ENCODE measurements at places on chromosomes 4 and X.

- no peak for DNase-seq
Measured at GRCh38 chr4:150822407-150822806, 192.7 kb downstream of the LRBA start.

GRCh38 chr4:150010525-150011126 lies 67.6 kb upstream of the DCLK2 start:
- DNase-seq, result no peak

DNA sequence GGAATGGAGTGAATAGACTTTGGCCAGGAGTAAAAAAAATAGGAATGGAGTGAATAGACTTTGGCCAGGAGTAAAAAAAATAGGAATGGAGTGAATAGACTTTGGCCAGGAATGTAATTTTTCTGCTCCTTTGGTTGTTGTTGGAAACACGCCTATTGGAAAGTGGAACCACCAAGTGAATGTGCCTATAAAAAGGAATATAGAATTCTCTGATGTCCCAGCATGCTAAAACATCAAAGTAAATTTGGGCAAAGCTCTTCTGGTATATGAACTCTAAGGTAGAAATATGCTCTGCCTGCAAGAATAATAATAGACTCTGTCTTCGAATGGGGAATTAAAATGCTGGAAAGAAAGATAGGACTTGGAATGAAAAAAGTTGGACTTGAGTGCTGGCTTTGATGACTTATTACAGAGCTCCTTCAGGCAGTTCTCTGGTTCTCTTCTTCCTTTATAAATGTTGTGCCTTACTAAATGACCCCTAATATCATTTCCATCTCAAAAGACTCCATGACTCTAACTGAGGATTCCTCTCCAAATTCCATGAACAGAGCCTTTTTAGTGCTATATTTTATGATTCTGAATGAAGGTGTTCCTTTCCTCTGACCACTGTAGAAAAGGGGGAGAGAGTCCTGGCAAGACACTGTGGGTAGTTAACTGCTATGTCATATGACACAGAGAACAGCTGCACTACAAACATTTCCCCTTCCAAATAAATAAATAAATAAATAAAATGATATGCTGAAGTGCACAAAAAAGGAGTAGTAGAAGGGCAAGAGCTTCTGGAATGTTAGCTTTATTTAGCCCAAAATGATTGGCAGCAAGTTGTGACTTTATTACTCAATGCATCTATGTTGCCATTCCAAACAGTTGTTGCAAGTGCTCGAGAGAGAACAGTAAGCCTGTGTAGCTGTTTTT lies 13.5 kb upstream of the GBA3 start:
- DNase-seq, result no peak

DNA sequence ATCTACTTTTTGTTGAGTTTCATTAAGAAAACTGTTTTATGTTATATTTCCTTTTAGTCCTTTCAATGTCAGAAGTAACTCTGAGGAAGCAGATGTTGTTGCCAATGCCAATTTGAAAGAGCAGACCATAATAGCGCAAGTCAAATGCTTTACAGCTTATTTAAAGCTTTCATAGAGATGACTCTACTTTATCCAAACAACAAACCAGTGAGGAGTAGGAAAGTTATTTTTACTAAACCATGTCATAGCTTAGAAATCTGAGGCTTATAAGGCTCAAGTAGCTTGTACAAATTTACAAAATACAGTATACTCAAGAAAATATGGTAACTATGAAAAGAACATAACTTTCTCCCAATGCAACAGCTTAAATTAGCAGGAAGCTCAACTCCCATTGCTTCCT lies 40.1 kb upstream of the SPOCK3 start:
- DNase-seq, result no peak

GRCh38 chrX:66110112-66110511 lies 53.9 kb upstream of the HEPH start:
- DNase-seq, result no peak

DNA sequence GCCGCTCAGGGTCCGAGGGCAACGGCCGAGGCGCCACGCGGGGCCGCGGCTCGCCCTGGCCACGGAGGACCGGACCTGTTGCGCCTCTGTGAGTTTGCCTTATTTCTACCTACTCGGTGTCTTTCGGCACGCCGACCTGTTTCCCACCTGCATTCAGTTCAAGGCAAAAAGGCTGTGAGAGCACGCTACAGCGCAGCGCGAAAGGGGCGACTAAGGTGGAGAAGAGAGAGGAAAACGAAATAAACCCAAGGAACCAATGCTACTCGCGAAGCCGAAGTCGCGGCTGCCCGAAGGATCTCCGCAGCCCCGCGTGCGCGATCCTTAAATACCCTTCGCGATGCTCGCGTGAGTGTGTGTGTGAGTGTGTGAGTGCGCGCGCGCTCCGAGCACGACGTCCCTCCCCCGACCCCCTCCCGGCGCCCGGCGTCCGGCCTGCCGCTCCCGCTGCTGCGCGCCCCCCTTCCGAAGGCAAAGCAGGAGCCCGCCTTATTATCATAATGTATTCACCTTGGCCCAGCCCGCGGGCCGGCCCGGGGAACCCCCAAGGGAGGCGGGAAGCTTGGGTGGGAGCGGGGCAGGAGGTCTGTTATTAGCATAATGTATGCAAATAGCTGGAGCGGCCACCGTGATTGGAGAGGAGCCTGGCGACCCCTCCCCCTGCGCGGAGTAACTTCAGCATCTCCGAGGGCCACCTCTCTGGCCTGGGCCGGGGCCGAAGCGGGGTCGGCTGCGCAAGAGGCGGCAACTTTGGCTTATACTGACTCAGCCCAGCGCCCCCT lies at the start of gene COL25A1:
Gene COL25A1, minus strand, starts transcription at position 298 of the 779 bp plus-strand sequence.
- no peak for DNase-seq

DNA sequence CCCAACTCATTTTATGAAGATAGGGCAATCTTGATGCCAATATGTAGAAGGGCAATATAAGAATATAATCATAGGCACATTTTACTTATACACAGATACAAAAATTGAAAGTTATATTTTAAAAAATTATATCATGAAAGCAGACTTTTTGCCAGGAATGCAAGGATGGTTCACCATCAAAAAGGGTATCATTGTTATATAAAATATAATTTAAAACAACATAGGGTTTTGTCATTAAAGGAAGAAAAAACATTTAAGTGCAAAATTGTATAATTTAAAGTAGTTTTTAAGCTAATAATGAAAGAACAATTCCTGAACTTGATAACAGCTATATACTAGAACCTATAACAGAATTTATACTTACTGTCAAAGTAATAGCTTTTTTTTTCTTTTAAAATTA lies 15.9 kb downstream of the AREG start:
- no peak for DNase-seq

DNA sequence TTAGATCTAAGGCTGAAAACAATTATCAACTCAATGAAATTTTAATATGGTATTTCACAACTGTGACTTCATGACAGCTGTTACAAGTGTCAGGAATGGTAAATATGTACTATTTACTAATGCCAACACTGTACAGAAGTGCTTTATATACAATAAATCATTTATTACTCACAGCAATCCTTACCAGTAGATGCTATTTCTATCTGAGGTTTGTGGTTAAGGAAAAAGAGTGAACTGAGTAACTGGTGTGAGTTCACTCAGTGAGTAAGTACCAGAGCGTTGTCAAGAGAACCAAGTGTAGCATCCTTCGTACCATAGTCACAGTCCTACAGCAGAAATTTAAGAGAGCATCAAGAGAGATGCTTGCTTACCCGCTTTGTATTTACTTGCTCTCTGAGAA lies 23.3 kb downstream of the MTHFD2L start:
- no peak for DNase-seq

DNA sequence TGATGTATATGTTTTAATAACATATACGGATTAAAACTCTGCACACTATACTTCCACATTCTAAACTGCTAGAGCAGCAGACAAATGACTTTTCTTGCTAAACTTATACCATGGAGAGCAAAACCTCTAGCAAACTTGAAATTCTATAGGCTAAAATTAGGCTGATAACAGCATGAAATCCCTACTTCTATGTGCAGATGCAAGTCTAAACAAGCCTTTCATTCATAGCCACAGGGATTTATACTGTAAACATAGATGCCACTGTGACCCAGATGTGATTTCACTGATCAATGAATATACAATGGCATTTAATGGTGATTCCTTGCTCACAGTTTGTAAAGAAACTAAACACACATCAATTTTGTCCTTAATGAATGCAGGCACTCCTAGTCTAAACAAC lies 151.0 kb downstream of the ANTXR2 start:
- DNase-seq, result no peak

- DNase-seq, result no peak
Measured at GRCh38 chrX:33086886-33087285, 124.5 kb downstream of the DMD start.

- no peak for DNase-seq
Measured at GRCh38 chr4:98802770-98803198, 126.1 kb downstream of the EIF4E start.

- no peak for DNase-seq
Measured at GRCh38 chr4:77600521-77601451, 4.8 kb upstream of the CXCL13 start.

GRCh38 chr4:20831746-20832145 lies 131.5 kb downstream of the PACRGL start:
- no peak for DNase-seq

DNA sequence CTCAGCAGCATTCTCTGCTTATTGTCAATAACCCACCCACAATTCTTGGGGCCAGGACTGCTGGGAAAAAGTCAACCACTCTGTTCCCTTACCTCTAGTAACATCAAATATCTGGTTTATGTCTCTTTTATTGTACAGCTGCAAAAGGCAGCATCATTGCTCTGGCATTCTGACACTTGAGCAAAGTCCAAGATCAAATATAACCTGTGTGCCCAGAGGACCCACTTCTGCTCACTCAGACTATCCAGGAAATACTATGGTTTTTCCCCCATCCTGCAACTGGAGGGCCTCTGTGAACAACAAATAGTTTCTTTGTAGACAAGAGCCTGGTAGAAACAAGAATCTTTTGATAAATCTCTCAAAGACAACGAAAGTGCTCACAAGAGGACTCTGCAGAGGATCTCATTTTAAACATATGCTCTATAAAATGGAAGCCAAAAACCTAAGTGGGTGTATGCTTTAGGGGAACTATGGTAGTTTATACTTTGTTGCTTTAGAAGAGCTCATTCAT lies 154.7 kb downstream of the RAB28 start:
- DNase-seq, result no peak

GRCh38 chr4:121668368-121669162 lies 28.2 kb downstream of the ANXA5 start:
- no peak for DNase-seq

DNA sequence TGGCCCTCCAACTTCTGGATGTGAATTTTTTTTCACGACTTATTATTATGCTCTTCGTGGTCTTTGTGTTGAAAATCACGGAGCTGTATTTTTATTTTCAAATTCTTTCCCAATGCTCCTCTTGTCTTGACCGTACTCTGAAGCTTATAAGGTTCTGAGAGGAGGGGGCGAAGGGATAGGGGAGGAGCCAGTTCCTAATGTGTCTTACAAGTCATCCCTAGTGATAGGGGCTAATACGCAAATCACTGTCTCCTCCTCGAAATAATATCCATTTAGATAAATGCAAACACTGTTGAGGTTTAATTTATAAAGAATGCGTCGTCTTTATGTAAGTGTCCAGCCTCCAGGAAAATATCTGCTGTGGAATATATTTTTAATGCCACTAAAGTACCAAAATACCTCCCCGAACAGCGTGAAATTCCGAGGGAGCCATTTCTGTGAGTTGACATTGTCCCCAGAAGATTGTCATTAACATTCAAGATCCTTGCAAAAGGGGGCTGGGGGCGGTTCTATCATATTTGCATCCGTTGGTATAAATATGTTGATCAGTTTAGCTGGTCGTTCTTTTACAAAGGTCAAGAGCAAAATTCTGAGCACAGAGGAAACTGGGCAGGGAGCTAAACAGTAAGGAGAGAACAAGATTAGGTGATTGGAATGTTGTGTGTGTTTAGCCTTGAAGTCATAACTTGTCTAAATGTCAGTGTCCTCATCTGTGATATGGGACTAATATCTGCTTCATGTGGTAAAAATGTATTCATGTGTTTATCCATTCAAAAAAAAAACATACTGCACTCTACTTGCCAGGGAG lies 3.7 kb upstream of the FAT1 start:
- DNase-seq, result no peak

- DNase-seq, result no peak
Measured at GRCh38 chr4:180372691-180373090, 1870.5 kb upstream of the TENM3 start.

DNA sequence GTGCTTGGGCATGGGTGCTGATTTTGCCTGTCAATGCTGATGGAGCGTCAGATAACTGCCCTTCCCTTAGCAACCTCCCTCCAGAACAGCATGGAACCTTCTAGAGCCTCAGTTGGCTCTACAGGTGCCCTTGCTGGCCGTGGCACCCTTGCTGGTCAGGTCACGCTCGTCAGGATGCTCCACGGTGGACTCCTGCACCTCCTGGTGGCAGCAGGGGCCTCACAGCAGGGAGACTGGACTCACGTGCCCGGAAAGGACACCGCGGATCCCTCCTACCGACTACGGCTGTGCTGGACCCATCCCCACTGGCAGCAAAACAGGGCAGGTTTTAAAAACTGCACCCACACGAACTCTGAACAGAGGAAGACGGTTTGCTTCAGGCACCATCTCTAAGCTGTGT lies 82.1 kb upstream of the AFAP1 start:
- DNase-seq, result no peak

DNA sequence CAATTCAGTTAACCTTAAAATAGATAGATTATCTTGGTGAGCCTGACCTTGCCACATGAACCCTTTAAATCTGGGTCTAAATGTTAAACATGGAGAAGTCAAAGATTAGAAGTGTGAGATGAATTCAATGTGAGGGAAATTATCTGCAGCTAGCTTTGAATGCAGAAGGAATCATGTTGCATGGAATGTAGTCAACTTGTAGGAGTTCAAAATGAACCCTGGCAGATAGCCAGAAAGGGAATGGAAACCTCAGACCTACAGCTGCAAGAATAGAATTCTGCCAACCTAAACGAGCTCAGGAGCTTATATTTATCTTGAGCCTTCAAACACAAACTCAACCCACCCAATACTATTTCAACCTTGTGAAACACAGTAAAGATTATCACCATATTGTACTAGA lies 632.5 kb downstream of the KCTD8 start:
- DNase-seq, result no peak

DNA sequence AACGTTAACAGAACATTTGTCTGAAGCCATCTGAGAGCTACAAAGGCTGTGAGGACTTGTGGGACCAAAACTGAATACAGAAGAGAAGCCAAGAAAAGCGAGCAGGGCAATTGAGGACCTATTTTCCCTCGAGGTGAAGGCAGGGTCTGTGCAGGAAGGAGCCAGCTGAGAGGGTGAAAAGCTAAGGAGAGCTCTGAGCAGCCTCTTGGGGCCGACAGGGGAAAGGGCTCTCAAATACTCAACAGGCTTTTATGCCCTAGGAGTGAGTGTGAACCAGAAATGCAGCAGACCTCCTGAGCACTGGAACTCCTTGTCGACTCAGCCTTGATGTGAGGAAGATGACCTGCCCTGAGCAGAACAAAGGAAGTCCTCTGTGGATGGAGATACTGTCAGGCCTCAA lies 54.2 kb downstream of the C4orf50 start:
- DNase-seq, result no peak

Data from stimulated activated CD8-positive, alpha-beta memory T cell treated with anti-CD3 and anti-CD28 coated beads, Interleukin-2, amount 100 ng/mL, for 48 hours (primary cell).